ENCODE measurements at places on chromosomes 5 and 9.

DNA sequence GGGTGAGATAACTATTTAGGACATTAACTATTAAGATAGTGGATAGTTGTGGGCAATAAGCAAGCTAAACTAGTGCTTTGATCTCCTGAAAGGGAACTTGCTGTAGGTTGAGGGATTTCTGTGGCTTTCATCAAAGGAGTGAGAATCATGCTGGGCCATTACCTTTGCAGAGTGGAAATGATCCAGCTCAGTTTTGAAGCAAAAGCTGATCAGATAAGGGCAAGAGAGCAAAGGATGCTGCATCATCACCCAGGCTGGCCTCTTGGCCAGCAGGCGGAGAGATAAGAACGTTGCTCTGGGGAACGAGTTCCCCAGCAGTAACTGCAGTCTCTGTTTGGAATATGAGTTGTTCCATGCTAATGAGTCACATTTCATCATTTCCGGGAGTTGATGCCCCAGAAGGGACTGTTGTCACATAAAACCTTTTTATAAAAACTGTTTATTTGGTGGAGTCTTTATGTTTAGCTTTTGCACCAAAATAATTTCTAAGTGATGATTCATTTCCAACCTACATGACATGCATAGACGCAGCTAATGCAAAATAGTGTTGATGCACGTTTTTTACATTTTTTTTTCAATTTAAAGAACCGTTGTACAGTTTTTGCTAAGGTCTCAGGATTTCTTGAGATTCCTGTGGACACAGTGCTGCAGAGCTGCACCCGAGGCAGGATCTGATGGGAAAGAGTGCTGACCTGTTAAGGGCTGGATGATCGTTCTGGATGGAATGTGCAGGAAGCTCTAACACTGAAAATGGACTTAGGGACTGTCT is 99.3 kb downstream of the ACTBL2 start:
- DNase-seq, result peak; percentile 96

DNA sequence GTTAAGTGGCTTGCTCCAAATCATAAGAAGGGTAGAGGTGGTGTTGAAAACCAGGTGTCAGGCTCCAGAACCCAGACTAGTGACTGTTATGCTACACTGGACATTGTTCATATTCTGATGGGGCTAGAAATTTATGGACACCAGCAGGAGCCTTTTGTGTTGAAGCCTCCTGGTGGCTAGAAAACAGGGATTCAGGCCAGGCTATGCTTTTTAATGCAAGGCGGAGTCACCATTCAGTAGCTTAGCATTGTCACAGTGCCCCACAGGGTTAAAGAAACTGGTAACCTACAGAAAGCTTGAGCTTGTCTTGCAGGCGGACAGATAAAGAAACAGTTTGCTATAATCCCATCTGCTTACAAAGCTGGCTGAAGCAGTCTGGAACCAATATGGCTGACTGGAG is 23.0 kb upstream of the GOLM1 start:
- no peak for DNase-seq

DNA sequence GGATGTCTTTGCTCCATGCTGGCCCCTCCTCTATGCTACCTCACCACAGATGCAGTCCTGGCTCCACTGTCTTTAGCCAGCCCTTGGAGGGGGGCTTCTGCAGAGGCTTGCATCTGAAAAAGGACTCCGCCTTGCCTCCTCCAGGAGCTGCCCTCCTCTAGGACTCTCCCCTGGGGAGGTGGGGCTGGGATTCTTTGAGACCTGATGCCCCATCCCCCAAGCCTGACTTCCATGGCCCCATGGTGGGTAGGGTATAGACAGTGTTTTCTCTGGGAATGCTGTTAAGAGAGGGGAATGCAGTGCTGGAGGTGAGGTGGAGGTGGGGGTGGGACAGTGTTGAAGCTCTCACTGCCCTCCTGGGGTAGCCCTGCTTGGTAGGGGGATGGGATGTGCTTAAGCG is 14.3 kb downstream of the JADE2 start:
- DNase-seq, result no peak

DNA sequence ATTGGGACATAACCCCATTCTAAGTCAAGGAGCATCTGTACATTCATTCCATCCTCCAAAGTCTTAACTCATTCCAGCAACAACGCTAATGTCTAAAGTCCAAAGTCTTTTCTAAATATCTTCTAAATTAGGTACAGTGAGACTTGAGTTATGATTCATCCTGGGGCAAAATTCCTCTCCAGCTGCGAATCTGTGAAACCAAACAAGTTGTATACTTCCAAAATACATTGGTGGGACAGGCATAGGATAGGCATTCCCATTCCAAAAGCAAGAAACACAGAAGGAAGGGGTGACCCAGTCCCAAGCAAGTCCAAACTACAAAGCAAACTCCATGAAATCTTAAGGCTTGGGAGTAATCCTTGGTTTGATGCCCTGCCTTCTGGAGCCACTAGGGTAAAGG is 97.6 kb upstream of the FANCC start:
- peak; percentile 18 for DNase-seq

DNA sequence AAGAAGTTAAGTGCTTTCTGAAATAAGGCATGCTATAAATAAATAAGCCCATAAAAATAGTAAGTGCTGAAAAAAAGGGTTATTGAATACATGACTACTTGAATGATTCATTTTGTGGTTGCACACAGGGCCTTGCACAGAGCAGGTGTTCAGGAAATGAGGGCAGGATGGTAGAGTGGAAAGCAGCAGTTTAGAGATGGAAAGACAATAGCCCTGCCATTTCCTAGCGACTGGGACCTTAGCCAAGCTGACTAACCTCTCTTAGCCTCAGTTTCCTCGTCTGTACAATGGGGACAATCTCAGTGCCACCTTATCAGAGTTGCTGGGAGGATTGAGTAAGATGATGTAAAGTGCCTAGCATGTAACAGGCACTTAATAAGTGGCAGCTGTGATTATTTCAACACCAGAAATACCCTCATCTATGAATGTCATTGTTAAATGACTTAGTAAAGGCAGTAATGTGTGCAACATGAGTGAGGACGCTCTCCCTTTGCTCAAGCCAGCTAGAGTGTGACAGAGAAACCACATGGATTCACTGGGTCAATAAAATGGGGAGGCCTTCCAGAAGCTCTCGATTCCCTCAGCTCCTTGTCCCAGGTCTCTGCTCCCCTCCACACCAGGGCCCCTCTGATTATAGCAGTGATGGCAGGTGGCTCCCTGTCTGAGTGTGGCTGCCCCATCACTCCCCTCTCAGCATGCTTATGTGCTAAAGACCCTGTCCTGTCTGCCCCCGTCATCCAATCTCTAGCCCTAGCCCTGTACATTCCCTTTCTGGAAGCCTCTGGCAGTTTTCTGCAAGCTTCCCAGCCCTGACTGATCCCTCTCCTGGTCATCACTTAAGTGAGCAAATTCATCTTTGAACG is 16.0 kb upstream of the PHF19 start:
- DNase-seq, result peak; percentile 92

GRCh38 chr9:92501671-92502393 is 19.5 kb upstream of the ASPN start:
- peak; percentile 31 for DNase-seq

DNA sequence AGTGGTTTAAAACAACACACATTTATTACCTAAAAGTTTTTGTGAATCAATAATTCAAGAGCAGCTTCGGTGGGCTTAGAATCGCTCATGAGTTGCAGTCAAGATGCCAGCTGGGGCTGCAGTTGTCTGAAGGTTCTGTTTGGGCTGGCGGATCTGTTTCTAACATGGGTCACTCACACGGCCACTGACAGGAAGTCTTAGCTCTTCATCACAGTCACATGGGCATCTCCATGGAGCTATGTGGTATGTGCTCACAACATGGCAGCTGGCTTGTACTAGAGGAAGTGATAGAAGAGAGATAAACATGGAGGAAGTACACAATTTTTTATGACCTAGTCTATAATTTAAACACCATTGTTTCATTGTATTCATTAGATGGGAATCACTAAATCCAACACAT is 11.2 kb downstream of the KLHL9 start:
- no peak for DNase-seq

GRCh38 chr5:68562308-68562707 is 346.8 kb downstream of the PIK3R1 start:
- DNase-seq, result peak; percentile 81
